ENCODE measurements at places on chromosomes 11 and 22.

- DNase-seq, result no peak
Observed at GRCh38 chr11:40045312-40045711, 1414.1 kb downstream of the LRRC4C start.

DNA sequence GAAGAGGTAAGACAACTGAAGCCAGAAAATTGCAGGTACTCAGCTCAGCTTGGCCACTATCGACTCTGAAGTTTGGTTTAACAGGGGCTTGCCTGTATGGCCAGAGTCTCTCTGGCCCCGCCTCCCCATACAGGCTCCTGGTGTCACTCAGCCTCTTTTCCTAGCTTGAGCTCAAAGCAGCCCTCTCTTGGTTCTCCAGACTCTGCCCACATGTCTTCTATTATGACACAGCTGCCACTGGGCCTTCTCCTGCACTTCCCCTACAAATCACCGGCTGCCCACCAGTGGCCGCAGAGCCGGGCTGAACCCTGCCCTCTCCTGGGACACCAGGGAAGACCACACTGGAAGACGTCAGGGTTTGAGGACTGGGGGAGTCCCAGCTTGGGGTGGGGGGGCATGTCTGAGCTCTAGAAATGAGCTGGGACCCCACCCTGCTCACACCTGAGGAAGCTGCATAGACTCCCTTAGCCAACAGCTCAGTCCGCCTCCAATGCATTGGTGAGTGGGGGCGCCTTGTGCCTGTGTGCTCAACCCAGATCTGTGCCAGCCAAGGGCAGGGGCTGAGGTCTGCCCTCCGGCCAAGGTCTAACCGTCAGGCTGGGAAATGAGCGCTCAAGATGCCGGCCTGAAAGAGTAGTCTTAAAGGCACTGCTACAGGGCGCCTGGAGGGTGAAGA lies 94.4 kb upstream of the LMO1 start:
- no peak for DNase-seq

- DNase-seq, result no peak
Observed at GRCh38 chr11:12535321-12535720, 138.9 kb upstream of the TEAD1 start.

DNA sequence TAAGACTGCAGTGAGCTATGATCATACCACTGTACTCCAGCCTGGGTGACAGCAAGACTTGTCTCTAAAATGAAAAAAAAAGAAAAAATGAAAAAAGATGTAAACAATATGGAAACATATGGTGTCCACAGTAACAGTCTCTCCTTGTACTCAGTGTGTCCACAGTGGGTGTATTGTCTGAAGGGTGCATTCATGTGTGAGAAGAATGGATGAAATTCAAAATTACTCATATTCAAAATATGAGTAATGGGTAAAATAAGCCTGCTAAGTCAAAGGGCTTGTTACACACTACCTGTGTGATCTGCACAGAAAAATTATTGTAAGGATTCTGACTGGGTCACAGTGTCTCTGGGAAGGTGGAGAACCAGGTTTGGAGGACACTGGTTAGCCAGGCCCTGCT lies 26.9 kb downstream of the PPFIA1 start:
- no peak for DNase-seq

DNA sequence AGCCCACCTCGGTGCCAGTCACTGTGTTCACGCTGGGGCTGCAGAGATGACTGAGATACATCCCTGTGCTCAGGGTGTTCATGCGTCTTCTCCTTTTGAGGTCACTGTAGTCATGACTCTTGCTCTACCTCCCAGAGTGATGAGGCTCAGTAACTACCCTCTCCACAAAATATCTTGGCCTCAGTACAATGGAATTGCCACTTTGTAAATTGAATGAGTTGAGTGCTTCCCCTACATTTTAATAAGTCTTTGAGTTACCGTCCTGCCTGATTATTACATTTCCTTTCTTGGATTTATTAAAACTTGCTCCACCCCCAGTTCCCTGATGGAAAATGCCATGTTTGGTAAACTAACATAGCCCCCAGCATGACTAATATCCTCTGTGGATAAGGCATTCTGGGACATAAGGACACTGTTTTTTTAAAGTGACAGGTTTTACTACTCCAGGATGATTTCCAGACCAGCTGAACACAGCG lies 15.9 kb downstream of the PRSS23 start:
- no peak for DNase-seq

DNA sequence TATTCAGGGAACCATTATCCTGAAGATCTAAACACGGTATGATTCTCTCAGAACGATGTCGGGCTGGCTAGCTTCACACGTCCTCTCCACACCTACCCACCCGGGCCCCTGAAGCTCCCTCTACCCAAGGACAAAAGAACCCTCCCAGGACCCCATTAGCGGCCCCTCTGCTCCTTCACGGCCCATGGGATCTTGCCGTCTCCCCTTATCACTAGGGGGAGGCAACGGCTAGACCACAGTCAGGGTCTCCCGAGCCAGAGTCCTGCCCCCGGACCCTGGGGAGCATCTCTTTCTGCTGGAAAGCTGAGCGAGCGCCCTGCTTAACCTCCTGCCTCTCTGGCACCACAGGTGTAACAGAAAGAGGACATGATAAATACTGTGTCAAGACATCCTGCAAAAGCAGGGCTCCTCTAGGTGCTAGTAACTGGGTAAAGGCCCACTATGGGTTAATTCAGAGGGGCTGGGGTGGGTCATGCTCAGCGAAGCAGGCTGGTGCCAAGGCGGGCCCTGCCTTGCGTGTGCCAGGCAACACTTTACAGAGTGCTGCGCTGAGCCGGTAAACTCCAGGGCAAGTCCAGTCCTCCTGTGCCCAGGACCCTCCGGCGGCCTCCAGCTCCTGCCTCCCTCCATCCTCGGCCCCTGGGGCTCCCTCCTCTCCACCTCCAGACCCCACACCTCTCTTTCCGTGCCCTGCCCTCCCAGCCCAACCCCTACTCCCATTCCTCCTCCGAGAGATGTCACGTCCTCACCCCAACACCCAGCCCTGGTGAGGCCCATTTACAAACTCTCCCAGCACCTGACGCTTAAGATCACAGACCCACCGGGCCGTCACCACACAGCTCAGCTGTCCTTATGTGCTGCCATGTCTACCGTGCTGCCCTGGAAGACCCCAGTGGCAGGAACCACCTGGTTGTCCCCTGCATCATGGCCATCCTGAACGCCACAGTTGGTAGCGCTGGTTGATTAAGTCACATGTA lies 3.0 kb downstream of the TOLLIP start:
- DNase-seq, result no peak

- no peak for DNase-seq
Observed at GRCh38 chr11:87114093-87114492, 76.4 kb downstream of the TMEM135 start.

DNA sequence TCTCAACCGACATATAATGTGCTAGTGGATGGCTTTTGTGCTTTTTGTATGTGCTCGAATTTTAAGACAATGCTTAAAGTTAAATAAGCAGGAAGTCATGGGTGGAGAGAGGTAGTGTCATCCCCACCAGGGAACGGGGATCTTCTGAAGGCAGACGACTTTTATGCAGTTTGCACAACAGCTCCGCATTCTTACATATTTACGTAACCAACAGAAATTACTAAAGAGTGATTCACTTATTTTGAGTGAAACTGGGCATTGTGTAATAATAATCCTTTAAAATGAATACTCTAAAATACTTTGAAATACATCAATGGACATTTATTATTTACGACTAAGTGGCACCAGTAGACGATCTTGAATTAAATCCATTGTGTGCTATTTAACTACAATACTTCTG lies 305.1 kb downstream of the CNTN5 start:
- DNase-seq, result no peak

- DNase-seq, result no peak
Observed at GRCh38 chr11:47994417-47994816, 14.1 kb downstream of the PTPRJ start.

DNA sequence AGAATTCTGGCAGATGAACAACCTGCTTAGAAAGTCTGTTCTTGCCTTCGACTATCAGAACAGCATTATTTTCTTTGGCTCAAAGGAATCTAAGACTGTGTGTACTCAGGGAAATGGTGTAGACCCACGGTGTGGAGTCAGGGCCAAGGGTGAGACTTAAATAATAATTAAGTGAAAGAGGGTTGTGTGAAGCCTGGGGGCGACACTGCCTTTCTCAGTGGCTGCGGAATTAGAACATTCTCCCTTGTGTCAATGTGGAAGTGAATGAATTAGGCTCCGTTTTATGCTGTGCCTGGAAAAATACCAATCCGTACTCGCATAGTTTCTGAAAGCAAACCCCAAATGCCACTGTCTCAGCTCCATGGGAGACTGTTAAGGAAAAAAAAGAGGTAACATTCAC lies 50.7 kb downstream of the NAV2 start:
- no peak for DNase-seq

DNA sequence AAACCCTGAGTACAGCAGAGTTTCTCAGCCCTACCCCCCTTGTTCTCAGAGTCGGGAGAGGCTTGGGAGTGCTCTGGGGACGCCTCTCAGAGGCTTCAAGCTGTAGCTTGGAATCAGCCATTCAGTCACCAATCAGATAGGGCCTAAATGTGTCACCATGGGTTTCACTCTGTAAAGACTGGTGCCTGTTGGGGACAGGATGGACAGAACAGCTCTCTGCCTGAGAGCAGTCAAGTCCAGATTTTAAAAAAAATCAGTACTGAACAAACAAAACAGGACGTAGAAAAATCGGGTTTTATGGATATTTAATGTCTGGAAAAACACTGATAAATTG lies 1.3 kb downstream of the FADD start:
- DNase-seq, result no peak

DNA sequence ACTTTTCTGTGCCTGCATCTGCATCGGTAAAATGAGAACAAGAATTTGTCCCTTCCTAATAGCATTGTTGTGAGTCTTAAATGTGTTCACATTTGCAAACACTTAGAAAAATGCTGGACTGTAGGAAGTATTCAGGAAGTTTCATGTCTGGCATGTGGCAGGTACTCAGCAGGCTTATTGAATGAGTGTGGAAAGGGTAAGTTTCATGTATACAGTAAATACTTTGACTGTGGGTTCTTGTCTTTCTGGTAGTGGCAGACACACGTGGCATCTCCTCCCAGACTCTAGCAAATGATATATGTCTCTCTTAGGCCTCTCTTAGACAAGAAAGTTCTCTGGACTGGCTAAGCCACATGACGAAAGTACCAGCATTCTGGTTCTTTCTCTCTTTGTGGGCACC lies 179.2 kb downstream of the C11orf91 start:
- no peak for DNase-seq

DNA sequence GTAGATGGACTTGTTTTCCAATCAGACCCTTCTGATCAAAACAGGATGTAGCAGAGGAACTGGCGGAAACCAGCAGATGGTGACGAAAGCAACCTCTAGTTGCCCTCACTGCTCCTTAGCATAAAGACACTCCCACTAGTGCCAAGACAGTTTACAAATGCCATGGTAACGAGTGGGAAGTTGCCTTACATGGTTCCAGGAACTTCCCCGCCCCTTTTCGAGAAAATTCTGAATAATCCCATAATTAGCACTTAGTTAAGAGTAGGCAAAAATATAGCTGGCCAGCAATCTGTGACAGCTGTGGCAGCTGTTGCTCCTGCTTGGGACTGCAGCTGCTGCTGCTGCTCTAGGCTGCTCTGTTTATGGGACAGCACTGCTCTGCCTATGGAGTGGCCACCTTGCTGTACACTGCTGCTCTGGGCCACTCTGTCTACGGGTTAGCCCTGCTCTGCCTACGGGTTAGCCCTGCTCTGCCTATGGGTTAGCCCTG lies 33.4 kb upstream of the SORL1 start:
- DNase-seq, result no peak

GRCh38 chr22:48896766-48897644 lies 930.7 kb downstream of the BRD1 start:
- no peak for DNase-seq

DNA sequence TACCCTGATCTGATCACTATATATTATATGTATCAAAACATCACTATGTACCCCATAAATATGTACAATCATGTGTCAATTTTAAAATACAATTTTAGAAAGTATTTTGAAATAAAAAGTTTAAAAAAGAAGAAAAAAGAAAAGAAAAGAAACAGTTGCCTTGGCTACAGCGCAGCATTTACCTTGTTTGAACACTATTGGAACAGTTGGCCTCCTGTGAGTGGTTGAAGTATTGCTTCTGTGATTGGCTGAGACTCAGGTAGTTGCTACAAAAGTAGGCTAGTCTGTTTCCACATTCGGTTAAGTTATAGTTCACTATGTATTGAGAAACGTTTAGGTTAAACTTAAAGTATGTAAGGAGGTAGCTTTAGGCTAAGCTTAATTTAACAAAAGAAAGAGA lies 7.9 kb upstream of the DTX4 start:
- no peak for DNase-seq

- DNase-seq, result no peak
Observed at GRCh38 chr11:44709966-44710365, 16.8 kb upstream of the TSPAN18 start.

- no peak for DNase-seq
Observed at GRCh38 chr11:34791780-34792542, 124.2 kb downstream of the APIP start.

DNA sequence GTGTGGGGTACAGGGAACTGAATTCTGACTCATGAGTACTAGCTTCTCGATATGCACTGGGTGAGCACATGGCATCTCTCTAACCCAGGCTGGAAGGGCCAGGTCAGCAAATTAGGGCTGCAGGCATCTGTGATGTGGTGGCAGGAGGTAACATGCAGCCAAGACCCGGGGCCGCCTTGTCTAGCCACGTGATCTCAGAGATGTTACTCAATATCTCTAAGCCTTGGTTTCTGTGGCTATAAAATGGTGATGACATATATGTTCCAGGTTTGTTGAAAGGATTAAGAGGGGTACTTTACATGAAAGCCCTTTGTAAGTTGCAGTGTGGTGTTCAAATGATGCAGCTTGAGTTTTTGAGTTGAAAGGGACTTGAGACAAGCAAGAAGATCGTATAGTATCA lies 3.2 kb downstream of the ST14 start:
- DNase-seq, result no peak

DNA sequence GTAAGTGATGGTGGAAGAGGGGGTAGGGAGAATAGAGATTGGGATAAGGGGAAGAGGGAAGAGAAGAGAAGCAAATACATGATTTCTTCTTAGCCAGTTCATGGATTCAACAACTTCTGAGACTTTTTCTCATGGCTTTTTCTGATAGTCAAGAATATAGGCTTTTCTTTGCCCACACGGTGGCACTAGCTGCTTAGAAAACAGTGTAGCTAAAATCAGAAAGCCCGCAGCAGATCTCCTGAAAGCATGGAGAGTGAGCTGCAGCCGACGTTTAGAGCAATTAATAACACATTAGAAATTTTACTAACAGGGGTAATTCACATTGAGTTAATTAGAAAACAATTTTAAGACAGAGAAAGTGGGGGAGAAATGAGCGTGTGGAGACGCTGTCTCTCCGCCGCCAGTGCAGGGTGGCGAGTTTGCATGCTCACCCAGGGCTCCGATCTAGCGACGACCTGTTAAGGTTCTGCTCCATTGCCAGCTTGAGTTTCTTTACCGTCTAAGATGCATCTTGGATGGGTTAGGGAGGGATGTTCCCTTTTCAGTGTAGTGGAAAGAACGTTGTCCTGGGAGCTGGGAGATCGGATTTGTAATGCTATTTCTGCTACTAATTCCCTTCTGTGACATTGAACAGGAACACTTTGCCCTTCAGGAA lies 3.3 kb upstream of the RAG1 start:
- DNase-seq, result peak; percentile 73

- DNase-seq, result no peak
Observed at GRCh38 chr11:84022201-84022600, 736.0 kb upstream of the CCDC90B start.
